ENCODE measurements at places on chromosomes 3 and 15.

GRCh38 chr3:100045696-100046095 is 68.6 kb downstream of the FILIP1L start:
- DNase-seq: peak; percentile 98

- DNase-seq: no peak
Measured at GRCh38 chr3:21795152-21795837, 44.3 kb upstream of the ZNF385D start.

- DNase-seq: peak; percentile 28
Measured at GRCh38 chr3:104032283-104032682, 1334.4 kb upstream of the ALCAM start.

GRCh38 chr3:113847664-113848461 is 9.3 kb downstream of the GRAMD1C start:
- DNase-seq: no peak

DNA sequence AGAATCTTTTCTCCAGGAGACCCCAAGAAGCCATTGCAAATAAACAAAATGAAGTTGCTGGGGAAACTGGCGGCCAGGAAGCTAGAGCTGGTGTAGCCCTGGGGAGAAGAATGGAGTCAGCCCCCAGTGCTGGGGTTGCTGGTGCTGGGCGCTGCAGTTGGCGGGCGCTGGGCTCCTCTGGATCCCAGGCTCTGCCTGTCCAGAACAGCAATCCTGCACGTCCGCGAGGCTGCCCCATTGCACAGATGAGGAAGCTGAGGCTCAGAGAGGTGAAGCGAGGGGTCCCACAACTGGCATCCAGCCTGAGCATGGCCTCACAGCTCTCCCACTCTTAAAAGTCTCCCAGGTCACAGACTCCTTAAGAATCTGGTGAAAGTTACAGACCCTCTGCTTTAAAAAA is 161.1 kb downstream of the OR4M2 start:
- no peak for DNase-seq

DNA sequence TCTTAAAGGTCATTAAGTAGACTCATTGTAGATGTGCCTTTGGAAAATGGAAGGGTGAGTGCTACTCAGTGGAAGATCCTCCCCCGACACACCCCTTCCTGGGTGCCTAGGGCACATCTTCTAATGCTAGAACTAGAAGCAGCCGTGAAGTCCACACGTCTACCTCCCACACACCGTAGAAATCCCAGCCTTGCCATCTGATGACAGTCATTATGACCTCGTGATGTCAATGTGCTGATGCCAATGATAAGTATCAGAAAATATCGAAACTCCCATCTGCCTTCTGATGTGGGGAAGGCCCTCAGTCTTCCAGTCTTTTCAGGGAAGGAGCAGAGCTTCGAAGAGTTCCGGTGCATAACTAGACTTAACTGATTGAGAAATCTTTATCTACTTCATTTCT is 282.1 kb upstream of the ROPN1 start:
- no peak for DNase-seq

- DNase-seq: no peak
Measured at GRCh38 chr3:96915445-96915844, 101.1 kb downstream of the EPHA6 start.

DNA sequence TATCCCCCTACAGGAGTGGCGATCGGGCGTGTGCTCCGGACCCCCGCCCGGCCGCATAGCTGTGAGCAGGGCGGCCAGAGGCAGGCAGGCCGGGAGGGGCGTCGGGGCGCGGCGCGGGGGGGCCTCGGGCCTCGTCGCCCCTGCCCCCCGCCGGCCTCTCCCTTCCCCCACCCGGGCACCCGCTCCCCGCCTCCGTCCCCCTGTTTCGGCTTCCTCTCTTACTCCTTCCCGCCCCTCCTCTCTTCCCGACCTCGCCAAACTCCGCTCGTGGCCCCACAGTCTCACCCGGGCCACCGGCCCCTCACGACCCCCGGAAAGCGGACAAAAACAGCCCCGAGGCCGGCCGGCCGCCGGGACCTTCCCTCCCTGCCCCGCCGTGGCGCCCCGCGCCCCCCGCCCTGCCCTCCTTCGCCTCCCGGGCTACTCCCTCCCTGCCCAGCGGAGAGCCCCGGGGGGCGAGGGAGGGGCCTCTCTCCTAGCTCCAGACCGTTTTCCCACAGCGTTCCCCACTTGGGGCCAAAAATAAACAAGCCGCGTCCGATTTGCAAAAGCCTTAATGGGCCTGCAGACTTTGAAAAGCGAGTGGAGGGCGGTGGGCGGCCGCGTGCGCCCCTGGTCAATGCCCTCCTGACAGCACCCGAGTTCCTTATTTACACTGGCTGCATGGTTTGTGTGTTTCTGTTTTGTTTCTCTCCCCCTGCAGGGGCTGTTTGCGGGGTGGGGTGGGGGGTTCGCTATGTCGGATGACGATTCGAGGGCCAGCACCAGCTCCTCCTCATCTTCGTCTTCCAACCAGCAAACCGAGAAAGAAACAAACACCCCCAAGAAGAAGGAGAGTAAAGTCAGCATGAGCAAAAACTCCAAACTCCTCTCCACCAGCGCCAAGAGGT is 1.0 kb downstream of the UBE2E1 start:
- DNase-seq: no peak

GRCh38 chr3:57856675-57857074 is 100.6 kb downstream of the SLMAP start:
- DNase-seq: no peak

DNA sequence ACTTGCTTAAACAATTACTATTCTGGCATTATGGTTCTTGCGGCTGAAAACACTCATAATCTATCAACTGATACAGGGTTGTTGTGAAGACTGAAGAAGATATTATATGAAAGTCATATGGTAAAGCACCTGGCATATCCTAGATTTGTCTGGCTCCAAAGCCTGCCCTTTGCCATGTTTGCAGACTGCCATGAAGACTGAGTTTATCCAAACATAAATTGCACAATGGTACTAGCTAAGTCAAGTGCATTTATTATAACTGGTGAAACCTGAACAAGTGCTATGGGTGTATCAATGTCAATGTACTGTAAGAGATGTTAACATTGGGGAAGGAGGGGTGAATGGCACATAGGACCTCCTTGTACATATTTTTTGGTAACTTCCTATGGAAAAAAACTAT is 87.4 kb upstream of the MEX3B start:
- DNase-seq: no peak

DNA sequence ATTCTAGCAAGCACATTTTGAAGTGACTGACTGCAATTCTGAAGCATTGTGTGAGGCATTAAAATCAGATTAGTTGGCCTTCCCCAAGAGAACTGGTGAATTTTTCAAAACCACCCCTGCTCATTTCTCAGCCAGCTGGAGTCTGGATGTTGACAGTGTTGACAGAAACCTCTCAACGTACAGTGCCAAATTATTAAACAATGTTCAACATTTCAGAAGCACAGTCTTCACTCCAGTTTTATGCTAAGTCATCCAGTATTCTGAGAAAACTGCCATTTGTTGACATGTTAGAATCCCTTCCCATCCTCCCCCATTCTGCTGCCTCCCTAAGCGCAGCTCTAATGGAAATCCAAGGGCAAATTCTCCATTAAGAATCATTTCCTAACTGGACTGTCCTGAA is 369.3 kb upstream of the TRIM42 start:
- no peak for DNase-seq

GRCh38 chr3:45048244-45048643 is 22.1 kb downstream of the CLEC3B start:
- DNase-seq: no peak

- DNase-seq: no peak
Measured at GRCh38 chr3:9172851-9173321, 76.6 kb downstream of the SRGAP3 start.

GRCh38 chr3:9769426-9770275 is at the start of gene CAMK1:
Gene CAMK1, minus strand, starts transcription at chr3:9769947. Its CDS starts 2,198 bp downstream, at chr3:9767749.
- DNase-seq: no peak

DNA sequence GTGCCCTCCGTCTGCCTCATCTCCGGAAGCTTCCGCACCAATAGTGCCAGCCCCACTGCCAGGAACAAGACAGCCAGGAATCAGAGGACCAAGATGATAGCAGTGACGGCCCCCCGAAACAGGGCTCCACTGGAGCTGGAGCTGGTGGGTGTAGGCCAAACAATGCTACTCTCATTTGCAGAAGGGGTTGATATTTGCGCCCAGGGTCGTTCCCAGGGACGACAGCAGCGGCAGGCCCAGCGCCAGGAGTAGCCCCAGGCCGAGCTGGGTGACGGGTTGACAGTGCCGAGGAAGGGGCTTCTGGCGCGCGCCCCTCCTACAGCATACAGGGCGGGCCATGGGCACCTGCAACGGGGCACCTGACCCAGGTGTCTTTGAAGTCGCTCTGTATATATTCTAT is 301.4 kb downstream of the CNTN6 start:
- DNase-seq: no peak

DNA sequence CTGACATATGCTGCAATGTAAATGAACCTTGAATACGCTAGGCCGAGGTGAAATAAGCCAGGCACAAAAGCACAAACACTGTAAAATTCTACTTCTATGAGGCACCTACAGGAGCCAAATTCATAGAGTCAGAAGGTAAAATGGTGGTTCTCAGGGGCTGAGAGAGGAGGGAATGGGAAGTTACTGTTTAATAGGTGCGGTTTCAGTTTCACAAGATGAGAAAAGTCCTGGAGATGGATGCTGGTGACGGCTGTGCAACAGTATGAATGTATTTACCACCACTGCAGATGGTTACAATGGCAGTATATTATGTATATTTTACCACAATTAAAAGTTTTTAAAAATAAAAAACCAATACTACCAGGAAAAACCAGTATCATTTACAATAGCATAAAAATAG is 4.0 kb downstream of the TNK2 start:
- DNase-seq: no peak

GRCh38 chr15:29140475-29141307 is 128.9 kb downstream of the NSMCE3 start:
- no peak for DNase-seq

DNA sequence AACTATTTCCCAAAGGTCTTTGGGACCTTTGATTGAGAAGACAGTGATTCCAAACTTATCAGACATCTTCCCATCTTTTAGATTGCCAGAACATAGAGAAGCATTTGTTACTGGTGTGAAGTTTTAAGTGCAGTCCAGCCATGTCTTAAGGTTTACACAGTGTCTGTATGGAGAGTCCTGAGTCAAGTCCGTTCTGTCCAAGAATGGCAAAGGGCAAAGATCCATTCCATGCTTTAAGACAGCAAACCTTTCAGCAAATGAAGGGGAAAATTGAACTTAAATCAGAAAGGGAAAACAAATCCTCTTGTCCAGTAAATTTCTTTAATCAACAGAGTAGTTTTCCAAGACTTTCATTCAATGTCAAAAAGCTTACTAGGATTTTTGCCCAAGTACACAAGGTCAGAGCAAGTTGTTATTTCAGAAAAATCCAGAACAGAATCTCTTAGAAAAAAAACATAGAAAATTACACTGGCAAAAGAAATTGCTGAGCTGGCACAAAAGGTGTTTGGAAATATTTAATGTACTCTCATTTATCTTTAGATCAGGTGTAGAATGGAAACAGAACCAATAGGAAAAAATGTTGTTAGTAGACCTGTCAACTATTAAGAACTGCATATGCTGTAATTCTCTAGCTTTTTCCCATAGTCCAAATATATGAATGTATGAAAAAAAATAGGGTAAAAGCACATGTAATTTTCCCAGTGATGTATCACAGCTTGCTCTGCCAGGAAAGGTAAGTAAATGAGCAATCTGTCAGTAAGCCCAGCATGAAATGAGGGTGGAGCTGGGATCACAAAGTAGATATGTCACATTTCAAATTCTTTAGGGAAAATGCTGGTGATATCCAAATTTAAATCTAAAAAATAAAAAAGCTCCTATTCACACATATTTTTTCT is 1099.9 kb downstream of the TUSC7 start:
- DNase-seq: no peak

- DNase-seq: no peak
Measured at GRCh38 chr3:25396251-25396650, 31.8 kb upstream of the RARB start.

GRCh38 chr15:26665957-26666791 is 106.7 kb downstream of the GABRB3 start:
- DNase-seq: no peak

DNA sequence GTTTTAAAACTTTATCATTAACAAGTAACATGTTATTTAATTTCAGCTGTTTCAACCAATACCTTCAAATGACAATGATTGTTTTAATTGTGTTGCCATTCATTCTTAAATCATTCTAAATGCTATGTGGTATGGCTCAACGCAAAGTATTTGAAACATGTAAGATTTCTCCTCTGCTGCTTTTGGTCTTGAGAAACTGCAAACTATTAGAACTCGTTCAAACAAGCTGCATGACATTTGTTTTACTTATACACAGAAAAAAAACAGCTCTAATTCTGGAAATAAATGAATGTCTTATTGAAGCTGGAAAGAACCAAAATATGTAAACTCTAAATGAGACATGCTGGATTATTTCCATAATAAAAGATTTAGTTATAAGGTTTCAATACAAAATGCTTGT is 29.3 kb downstream of the FBN1 start:
- DNase-seq: no peak

DNA sequence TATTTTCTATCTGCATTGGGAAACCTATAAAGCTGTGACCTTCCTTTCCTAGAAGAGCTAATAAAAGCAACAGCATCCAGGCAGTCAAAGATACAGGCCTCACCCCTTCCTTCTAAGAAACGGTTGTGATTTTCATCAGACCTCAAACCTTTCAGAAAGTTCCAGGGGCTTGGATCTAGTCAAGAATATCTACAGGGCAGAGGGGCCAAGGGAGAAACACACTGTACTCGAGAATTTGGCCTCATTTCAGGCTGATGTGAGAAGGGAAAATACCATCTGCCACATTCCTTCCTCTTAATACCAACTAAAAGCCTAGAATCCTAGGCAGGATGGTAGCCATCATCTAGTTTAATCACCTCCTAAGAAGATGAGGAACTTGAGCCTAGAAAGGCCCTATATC is 24.5 kb upstream of the BCL6 start:
- DNase-seq: no peak

DNA sequence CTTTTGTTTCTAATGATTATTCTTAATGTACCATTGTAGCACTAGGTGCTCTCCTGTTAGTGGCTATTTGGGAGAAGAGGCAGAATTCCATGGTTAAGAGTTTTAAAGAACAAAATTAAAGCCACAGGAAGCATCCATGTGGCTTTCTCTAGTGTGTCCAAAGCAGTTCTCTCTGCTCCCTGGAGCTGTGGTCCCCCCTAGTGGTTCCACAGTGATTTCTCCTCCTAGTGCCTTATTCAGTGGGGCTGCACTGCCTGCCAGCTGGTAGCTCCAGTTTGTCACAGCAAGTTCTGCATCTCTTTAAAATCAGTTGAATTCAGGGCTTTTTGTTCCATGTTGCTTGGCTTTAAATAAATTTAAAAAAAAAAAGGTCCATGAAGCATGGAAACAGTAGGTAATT is 39.6 kb upstream of the FAM98B start:
- DNase-seq: peak; percentile 12

DNA sequence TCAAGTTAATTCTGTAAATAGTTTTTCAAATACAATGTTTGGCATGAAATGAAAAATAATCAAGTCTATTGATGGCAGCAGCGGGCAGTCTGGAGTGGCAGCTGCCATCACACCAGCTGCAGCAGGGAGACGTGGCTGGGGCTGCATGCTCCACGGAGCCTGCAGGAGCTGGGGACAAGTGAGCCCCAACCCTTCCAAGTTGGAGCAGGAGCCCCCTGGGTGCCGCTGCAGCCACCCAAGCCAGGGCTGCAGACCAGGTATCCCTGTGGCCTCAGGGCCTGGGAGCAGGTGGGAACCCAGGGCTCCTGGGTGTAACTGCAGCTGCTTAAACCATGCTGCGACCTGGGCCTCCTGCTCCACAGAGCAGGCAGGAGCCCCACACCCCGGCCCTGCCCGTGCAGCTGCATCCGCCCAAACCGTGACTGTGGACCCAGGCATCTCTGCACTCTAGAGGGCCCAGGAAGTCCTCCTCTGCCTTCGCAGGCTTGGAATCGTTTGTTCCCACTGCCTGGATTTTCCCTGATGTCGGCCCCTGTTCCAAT is 257.4 kb downstream of the PLOD2 start:
- DNase-seq: no peak
